ENCODE measurements at places on chromosomes 12 and 14.

DNA sequence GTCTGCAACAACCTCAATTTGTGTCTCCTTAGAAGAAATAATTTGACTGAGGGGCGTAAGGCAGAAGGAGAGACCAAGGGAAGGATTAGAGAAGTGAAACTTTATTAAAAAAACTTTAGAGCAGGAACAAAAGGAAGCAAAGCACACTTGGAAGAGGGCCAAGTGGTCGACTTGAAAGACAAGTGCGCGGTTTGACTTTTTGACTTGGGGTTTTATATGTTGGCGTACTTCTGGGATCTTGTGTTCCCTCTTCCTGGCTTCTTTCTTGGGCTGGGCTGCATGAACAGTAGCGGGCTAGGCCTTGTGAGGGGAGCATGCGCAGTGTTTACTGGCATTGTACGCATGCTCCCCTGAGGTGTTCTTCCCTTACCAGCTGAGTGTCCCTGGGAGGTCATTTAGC, 369.3 kb upstream of the DCN start:
- DNase-seq = no peak

GRCh38 chr14:101184572-101184971, 281.1 kb upstream of the RTL1 start:
- DNase-seq = no peak

DNA sequence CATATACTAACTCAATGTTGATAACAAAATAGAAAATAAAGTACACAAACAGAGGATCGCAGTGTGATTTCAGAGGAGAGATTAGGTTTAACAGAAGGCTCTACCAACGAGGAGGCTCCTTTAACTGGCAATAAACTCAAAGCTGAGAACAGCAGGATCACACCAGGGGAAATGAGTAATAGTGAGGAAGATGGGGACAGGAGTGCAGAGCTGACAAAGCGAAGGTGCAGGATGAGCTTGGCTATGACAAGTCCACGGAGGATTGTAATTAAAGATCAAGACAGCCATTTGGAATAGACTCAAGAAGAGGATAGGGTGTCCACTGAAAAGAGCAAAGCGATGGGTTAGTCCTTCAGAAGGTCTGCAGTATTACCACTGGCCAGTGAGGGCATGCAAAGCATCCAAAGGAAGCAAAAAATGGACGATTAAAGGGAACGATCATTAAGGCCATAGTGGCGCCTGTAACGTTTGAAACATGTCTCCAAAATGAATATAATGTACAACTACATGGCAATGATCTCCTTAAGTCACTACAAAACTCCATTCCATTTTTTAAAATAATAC, 85.3 kb downstream of the GRIN2B start:
- no peak for DNase-seq

- DNase-seq = no peak
Observed at GRCh38 chr14:91417120-91417982, at the start of gene CCDC88C. Gene CCDC88C, minus strand, starts transcription at chr14:91417820. Its CDS starts 130 bp downstream, at chr14:91417690.

DNA sequence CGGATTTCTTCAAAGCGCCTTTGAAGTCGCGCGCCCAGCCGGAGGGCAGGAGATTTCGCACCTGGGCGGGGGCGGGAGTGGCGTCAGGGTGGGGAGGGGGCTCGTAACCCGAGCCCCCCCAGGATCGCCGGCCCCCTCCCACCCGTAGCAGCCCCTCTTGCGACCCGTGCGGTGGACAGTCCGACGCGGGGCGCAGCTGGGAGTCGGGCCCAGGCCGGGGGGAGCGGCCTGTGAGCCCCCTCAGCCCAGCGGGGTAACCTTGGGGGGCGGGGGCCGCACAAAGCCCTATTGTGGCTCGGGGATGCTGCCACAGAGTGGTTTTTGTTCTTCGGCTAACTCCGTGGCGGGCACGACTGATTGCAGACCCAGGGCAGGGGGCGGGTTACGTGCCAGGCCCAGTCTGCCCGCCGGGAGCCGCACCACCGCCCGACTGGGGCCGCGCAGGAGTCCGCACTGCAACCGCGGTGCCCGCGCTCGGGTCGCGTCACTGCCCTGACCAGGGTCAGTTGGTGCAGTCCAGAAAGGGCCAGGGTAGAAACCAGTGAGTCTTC, 4.2 kb upstream of the AAAS start:
- DNase-seq = no peak

DNA sequence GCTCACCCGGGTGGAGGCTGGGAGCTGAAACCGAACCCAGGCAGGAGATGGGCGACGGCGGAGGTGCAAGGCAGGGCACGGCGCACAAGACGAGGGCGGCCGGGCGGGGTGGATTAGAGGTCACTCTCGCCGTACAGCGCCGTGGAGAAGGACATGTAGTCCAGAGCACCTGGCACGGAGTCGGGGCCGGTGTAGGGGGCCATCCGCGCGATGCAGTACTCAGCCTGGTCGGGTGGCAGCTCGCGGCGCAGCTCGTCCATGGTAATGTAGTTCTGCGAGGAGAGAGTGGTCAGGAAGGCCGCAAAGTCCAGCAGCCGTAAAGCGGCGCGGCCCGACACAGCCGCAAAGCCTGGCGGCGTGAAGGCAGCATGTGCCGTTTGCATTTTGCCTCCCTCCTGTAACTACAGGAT, 81.9 kb upstream of the ZFP36L1 start:
- no peak for DNase-seq

GRCh38 chr14:78917462-78917861, 747.3 kb downstream of the NRXN3 start:
- DNase-seq = no peak

GRCh38 chr14:35164849-35165248, 42.5 kb downstream of the PRORP start:
- DNase-seq = no peak

DNA sequence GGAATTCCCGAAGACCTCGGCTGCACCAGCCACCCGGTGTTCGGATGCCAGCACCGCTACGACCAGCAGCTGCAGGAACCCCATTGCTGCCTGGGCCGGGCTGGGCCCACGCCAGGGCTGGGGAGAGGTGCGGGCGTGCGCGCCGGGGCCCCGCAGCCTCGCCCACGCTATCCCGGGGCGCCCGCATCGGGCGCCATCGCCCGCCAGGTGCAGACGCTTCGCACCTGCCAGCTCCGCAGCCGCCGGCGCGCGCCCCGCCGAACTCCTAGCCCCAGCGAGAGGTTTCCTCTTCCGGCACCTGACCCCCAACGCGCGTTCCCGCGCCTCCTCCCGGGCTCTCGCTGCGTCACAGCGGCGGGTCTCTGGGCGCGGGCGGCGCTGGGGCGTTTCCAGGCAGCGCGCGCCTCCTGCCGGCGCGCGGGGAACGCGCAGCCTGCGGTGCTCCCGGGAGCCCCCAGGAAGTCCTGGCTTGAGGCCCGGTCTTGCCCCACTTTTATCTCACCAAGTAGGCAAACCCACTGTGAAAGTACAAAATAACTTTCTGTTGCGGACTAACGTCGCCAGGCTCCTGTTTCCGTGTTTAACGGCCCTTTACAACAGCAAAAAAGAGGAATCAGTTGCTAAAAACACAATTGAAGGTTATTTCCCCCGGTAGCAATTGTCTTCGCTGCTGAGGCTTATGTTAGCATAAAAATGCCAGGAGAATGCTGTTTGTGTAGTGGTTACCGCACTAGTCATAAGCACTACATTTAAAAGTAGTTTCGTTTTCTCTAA, at the start of gene TM7SF3:
Gene TM7SF3, minus strand, starts transcription at position 300 of the 774 bp plus-strand sequence. Its CDS starts 216 bp downstream, at position 84.
- DNase-seq = peak; percentile 89

GRCh38 chr12:39592295-39592694, 27.3 kb downstream of the ABCD2 start:
- no peak for DNase-seq

GRCh38 chr12:127336416-127336815, 930.6 kb upstream of the TMEM132C start:
- DNase-seq = no peak

DNA sequence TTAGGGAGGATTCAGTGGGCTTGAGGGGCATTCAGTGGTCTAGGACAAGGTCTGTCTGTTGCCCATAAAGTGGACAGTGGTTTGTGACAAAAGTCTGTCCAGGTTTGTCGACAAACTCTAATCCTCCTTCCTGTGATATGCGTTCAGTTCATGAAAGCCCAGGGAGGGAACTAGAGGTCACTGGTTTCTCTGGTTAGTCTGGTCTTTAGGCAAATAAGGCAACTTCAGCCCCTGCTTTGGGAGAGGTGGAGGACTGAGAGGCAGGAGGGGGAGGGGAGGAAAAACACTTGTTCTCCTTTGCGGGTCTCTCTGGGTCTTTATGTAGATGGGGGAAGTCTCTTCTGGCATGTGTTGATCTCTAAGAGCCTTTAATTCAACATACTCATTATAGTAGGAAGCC, 235.1 kb upstream of the PWP1 start:
- no peak for DNase-seq

DNA sequence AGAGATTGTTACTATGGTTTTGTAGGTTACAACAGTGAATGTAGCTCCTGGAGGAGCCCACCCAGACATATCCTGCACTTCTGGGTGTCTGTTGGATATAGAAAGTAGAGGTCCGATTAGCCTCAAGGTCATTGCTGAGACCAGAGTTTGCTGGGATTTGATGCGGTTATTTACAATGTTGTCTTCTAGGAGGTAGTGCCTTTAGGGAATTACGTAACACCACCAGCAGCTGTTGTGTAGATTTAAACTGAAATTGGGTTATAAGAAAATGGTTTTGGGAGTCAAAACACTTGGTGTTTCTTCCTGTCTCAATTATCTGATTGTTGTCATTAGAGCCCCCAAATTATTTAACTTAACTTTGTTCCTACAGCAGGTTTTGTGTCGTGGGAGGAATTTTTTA, 225.3 kb upstream of the PELI2 start:
- DNase-seq = no peak

- no peak for DNase-seq
Observed at GRCh38 chr14:95875831-95876760, 536 bp upstream of the TUNAR start.

DNA sequence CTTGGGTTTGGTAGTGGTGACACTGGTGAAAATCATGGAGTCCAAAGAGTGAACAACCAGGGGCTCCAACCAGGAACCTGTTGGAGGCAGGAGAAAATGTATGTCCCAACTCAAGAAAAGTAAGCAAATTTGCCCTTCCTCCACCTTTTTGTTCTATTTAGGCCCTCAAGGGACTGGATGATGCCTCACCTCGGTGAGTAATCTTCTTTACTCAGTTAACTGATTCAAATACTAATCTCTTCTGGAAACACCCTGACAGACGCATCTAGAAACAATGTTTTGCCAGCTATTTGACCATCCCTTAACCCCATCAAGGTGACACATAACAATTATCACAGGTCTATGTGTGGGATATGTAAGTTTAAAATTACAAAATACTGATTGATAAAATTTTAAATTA, 272.4 kb upstream of the FOXG1 start:
- DNase-seq = no peak

GRCh38 chr12:54364413-54364812, at the start of gene GPR84:
Gene GPR84, minus strand, starts transcription at chr12:54364486. Its CDS starts 635 bp downstream, at chr12:54363851.
- DNase-seq = no peak

DNA sequence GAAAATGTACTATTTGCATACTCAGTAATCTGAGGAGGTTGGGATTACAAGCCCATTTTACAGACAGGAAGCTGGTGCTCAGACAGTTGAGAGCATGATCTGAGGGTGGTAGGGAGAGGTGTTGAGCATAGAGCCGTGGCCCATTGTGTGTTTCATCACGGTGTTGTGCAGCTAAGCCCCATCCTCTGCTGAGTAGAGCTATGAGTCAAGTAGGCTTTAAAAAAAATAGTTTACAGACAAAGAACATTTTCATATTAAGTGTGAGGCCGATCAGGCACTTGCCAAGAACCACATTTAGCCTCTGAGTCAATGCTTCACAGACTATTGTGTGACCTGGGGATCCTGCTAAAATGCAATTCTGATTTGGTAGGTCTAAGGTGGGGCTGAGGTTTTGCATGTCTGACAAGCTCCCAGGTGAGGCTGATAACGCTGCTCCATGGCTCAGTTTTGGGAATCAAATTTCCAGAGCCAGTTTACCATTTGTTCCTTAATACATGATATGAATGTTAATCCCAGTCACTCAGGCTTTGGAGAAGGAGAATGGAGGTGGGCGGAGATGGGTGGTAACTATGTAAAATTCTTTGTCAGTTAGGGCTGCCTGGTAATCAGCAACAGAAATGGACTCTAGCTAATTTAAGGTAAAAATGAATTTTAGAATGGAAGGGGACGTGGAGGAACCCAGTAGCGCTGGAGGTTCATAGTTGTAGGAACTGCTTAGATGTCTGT, 22.2 kb downstream of the ZNF664 start:
- no peak for DNase-seq

- DNase-seq = no peak
Observed at GRCh38 chr12:44960856-44961255, 84.7 kb upstream of the NELL2 start.

DNA sequence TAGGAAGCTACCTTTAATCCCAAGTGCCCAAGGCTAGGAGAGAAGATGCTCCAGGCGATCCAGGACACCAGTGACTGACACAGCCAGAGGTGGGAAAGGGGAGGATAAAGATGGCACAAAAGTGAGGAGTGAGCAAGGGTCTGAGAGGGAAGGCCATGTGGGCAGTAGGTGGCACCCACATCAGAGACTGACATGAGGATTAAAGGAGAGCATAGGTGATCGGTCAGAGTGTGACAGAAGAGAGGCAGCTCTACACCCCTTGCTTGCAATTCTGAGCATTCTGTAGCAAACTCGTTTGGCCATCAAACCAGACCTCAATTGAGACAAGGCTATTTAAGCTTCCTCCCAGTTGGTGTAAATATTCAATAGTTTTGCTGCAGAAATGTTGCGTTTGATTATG, 724 bp upstream of the CD27 start:
- DNase-seq = no peak

DNA sequence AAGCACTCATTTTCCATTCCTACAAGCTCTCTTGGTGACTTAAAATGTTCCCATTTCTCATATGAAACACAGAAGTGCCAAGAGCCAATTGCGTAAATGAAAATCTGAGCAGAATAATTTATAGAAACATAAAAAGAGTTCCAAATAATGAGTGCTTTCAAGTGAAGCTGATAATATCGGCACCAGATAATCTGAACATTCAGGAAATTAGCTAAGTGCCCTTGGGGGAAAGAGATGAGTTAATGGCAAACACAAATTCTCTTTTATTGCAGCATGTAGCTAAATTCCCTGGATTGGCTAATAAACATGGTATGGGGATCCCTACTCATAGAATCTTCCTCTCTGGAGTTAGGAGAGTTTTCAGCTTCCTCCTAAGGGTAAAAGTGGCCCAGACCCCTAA, 46.7 kb downstream of the DAD1 start:
- no peak for DNase-seq

DNA sequence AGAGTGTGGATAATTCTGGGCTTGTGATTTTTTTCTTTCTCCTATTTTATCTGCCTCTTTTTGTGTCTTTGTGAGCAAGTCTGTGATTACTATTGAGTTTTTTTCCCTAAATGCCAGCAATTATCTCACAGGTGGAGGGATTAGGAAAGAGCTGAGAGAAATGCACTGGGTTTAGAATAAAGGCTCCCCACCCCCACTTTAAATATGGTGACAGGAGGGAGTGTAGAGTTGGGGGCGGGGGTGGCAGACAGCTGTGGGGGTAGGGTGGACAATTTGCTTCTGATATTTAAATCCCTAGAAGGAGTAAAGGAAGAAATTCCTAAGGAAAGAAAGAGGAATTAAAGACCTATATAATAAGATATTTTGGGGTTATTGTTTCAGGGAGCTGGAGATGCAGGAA, 145.9 kb downstream of the NRXN3 start:
- DNase-seq = no peak
